ENCODE measurements at places on chromosomes 7 and 10. TPM values are rescaled to one million over a fixed set of nuclear protein-coding genes. Genes with fewer than 3 reads are reported as not detected.

- DNase-seq: no peak
- no peaks in the 10 kb centered on the region for H3K36me3 ChIP-seq
- H3K4me3 ChIP-seq: no peak overlapping the region
- H3K27me3 ChIP-seq: no peaks in the 10 kb centered on the region
- no peak overlapping the region for H3K27ac ChIP-seq
- no peaks in the 10 kb centered on the region for H3K4me1 ChIP-seq
Observed at GRCh38 chr10:19290770-19291169, 242.2 kb downstream of the MALRD1 start.

DNA sequence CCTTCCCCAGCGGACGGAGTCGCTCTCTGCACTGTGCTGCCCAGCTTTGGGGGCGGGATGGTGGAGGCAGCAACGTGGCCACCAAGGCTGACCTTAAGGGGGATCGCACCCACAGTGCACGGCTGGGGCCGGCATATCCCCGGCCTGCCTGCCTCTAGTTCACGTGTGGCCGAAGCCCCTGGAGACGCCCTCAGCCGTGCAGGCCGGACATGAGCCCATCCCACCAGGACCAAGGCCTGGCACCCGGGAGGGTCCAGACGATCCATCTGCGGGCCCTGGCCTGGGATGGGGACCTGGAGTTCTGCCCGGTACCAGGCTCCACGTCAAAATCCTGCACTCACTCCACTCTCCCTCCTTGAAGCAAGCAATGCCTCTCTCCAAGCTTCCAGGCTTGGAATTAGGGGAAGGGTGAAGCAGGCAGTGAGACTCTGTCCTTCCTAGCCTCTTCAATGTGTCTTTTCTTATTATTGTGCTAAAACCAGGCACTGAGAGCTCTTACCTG, 520.8 kb downstream of the REEP3 start:
- H3K27me3 ChIP-seq: no peaks in the 10 kb centered on the region
- peaks cover 20% of the 10 kb centered on the region for H3K4me1 ChIP-seq
- H3K36me3 ChIP-seq: no peaks in the 10 kb centered on the region
- H3K27ac ChIP-seq: no peak overlapping the region
- no peak overlapping the region for H3K4me3 ChIP-seq
- no peak for DNase-seq

GRCh38 chr7:150738591-150739001, 1.4 kb downstream of the GIMAP5 start:
- H3K27me3 ChIP-seq: no peaks in the 10 kb centered on the region
- no peak for DNase-seq
- no peaks in the 10 kb centered on the region for H3K36me3 ChIP-seq
- H3K27ac ChIP-seq: peak overlapping the region; percentile 38
- H3K4me3 ChIP-seq: peak overlapping the region; percentile 59
- H3K4me1 ChIP-seq: peaks cover 15% of the 10 kb centered on the region

DNA sequence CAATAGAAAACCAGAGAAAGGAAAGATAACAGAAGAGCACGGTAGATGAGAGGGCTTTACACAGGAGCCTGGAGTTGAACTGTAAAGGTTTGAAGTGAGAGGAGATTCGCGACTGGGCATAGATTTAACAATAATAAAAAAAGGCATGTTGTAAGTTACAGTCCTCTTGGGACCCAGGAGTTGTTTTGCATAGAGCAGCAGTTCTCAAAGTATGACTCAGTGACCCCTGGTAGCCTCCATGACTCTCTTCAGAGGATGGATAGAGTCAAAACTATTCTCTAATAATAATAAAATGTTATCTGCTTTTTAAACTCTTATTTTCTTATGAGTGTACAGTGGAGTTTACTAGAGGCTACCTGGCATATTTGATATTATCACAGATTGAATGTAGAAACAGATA, 262.3 kb downstream of the SORCS3 start:
- DNase-seq: no peak
- H3K4me1 ChIP-seq: no peaks in the 10 kb centered on the region
- no peaks in the 10 kb centered on the region for H3K27me3 ChIP-seq
- no peak overlapping the region for H3K27ac ChIP-seq

DNA sequence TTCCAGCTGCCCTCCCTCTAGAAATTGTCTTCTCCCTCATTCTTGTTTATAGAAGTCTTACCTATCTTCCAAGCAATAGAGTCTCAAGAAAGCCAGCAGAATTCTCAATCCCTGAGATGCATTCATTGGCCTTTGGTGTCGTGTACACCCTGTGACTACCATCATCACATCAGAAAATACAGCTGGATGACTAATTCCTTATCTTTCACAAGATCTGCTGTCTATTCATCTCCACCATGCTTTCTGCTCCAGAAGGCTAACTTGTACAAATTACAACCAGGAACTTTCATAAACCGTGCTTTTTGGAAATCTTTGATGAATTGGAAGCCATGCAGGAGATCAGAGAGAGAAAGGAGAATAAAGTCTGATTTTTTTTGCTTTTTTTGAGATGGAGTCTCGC, 1062.9 kb upstream of the GHITM start:
- no peaks in the 10 kb centered on the region for H3K36me3 ChIP-seq
- no peaks in the 10 kb centered on the region for H3K27me3 ChIP-seq

DNA sequence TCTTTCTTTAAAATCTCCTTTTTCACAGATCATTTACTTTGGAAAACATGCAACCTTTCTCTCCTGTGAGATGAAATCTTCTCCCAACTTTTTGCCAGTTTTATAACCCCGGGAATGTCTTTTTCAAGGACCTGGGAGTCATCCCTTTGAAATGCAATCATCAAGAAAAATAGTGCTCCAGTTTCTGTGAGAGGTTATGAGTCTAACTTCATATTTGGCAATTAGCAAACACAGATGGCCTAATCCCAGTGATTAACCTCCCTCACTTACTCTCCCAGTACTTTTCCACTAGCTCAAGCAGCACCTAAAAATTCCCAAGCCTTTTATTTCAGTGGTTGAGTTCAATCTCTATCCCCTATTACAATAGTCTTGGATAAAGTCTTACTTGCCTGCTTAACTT, 185.8 kb upstream of the TMEM106B start:
- no peak overlapping the region for H3K27ac ChIP-seq
- no peak for DNase-seq
- H3K4me3 ChIP-seq: no peak overlapping the region
- no peaks in the 10 kb centered on the region for H3K27me3 ChIP-seq
- no peaks in the 10 kb centered on the region for H3K36me3 ChIP-seq
- no peaks in the 10 kb centered on the region for H3K4me1 ChIP-seq

DNA sequence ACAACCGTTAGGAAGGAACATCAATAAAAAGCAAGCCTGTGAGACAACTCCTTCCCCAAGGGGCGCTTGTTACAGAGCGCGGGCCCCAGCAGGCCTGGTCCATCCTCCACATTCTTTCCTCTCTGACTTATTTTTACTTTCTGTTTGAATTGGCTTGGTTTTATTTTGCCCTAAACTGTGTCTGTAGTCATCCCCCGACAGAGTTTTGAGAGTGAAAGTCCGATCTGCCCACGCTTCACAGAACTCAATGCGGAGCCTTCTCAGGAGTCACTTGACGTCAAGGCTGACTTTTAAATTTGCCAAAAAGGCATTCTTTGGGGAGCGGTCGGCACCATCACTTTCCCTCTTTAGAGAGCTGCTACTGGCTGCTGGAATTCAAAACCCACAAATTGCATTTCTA, 150.1 kb upstream of the KLF6 start:
- peaks cover 3% of the 10 kb centered on the region for H3K4me1 ChIP-seq
- H3K4me3 ChIP-seq: no peak overlapping the region
- DNase-seq: no peak
- no peaks in the 10 kb centered on the region for H3K36me3 ChIP-seq
- peak overlapping the region; percentile 78 for H3K27ac ChIP-seq

DNA sequence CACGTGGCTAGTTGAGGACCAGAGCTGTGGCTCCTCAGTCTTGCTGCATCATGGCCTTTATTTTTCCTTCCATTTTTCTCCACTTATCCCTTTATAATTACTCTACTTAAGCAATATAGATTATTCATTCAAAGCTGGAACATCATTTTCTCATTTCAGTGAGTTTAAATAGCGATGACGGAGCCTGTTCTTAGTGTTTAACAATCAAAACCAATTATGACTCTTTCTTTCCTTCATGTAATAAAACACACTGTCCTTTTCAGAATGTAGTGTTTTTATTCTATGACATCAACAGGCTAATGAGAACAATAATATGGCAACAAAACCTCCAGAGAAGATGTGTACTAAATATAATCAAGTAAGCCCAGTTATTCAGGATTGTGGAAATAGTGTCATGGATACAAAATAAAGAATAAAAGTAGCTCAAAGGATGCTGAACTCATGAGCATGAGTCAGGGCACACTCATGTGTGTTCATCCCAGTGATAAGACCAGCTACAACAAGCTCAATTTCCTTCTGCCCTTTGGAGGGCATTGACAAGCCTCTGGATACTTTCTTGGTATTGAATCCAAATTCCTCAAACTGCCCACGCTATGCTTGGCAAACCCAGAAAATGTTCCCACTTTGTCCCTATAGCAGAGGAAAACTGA, 188.4 kb downstream of the CYP26A1 start:
- no peaks in the 10 kb centered on the region for H3K4me1 ChIP-seq
- H3K4me3 ChIP-seq: no peak overlapping the region
- no peak for DNase-seq
- no peaks in the 10 kb centered on the region for H3K36me3 ChIP-seq

DNA sequence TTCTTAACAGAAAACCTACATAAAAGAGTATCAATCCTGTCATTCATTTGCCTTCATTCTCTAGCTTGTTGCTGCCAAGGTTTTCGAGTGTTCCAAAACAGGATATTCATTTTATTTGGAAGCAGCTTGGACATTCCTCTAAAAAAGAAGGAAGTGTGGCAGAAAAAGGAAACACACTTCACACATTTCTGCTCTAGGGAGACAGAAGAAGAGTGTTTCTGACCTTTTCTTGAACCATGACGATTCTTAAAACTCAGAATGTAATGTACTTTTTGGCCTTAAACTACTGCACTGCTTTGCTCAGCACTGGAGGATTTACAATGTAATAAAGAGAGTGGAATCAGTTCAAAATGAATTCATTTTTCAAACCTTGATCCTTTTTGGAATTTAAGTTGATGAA, 81.3 kb downstream of the SEMA3A start:
- H3K4me3 ChIP-seq: no peak overlapping the region
- no peaks in the 10 kb centered on the region for H3K4me1 ChIP-seq
- no peaks in the 10 kb centered on the region for H3K27me3 ChIP-seq
- DNase-seq: no peak
- H3K27ac ChIP-seq: no peak overlapping the region

GRCh38 chr10:99993701-99994689, 15.8 kb downstream of the DNMBP start:
- H3K4me1 ChIP-seq: peaks cover 3% of the 10 kb centered on the region
- DNase-seq: no peak
- no peaks in the 10 kb centered on the region for H3K36me3 ChIP-seq
- H3K4me3 ChIP-seq: no peak overlapping the region
- H3K27ac ChIP-seq: no peak overlapping the region

GRCh38 chr10:84685047-84685660, 356.8 kb downstream of the CCSER2 start:
- no peaks in the 10 kb centered on the region for H3K36me3 ChIP-seq
- no peak overlapping the region for H3K4me3 ChIP-seq
- H3K27me3 ChIP-seq: no peaks in the 10 kb centered on the region
- H3K4me1 ChIP-seq: no peaks in the 10 kb centered on the region
- no peak for DNase-seq

GRCh38 chr7:112184455-112184854, 21.7 kb downstream of the DOCK4 start:
- no peak for DNase-seq
- H3K4me1 ChIP-seq: no peaks in the 10 kb centered on the region
- H3K36me3 ChIP-seq: no peaks in the 10 kb centered on the region
- no peak overlapping the region for H3K27ac ChIP-seq
- no peak overlapping the region for H3K4me3 ChIP-seq

- no peak for DNase-seq
- H3K4me1 ChIP-seq: no peaks in the 10 kb centered on the region
- H3K27ac ChIP-seq: no peak overlapping the region
- no peak overlapping the region for H3K4me3 ChIP-seq
Observed at GRCh38 chr7:46032353-46032752, 111.3 kb upstream of the IGFBP3 start.

DNA sequence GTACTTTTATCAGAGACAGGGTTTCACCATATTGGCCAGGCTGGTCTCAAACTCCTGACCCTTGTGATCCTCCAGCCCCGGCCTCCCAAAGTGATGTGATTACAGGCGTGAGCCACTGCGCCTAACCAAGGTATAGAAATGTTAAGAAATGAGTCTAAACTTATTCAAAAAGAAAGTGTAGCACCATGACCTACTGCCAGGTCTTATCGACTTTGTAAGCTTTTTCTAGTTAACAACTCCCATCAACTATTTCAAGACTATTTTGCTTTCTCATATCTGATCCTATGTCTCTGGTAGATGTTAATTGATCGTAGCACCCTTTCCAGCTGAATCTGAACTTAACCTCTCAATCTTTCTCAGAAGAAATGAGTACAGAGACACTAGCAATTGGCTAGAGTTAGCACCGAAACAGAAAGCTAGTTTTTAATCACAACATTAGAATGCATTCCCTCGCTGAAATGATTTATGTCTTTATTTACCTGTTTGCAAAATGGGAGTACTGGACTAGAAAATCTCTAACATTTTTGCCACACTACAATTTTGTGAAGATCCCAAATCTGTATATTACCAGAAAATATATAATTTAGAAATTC, 114.0 kb upstream of the HGF start:
- DNase-seq: no peak
- no peak overlapping the region for H3K27ac ChIP-seq
- H3K27me3 ChIP-seq: no peaks in the 10 kb centered on the region
- H3K4me1 ChIP-seq: no peaks in the 10 kb centered on the region
- H3K36me3 ChIP-seq: no peaks in the 10 kb centered on the region
- no peak overlapping the region for H3K4me3 ChIP-seq

GRCh38 chr10:132449051-132449810, 52.2 kb downstream of the PWWP2B start:
- no peaks in the 10 kb centered on the region for H3K27me3 ChIP-seq
- peaks cover 13% of the 10 kb centered on the region for H3K4me1 ChIP-seq
- H3K4me3 ChIP-seq: no peak overlapping the region
- no peak overlapping the region for H3K27ac ChIP-seq
- H3K36me3 ChIP-seq: no peaks in the 10 kb centered on the region

- H3K27me3 ChIP-seq: no peaks in the 10 kb centered on the region
- no peaks in the 10 kb centered on the region for H3K4me1 ChIP-seq
- H3K27ac ChIP-seq: no peak overlapping the region
- no peaks in the 10 kb centered on the region for H3K36me3 ChIP-seq
Observed at GRCh38 chr7:134174795-134175261, 47.7 kb downstream of the LRGUK start.

- peaks cover 11% of the 10 kb centered on the region for H3K27me3 ChIP-seq
- DNase-seq: no peak
- no peaks in the 10 kb centered on the region for H3K36me3 ChIP-seq
- H3K27ac ChIP-seq: peak overlapping the region; percentile 88
Observed at GRCh38 chr10:27743012-27743876, 2.4 kb downstream of the MKX start.

GRCh38 chr7:84177758-84178412, 16.7 kb downstream of the SEMA3A start:
- no peak for DNase-seq
- H3K4me3 ChIP-seq: no peak overlapping the region
- no peaks in the 10 kb centered on the region for H3K4me1 ChIP-seq
- H3K27ac ChIP-seq: no peak overlapping the region
- H3K27me3 ChIP-seq: no peaks in the 10 kb centered on the region
- no peaks in the 10 kb centered on the region for H3K36me3 ChIP-seq

Gene SPDYE8
- total RNA-seq: not detected

Gene PRSS1
- not detected for total RNA-seq

Gene PRF1
- total RNA-seq: 2.8 TPM

Gene SCIN
- total RNA-seq: not detected

Gene COL26A1
- total RNA-seq: 0.89 TPM
